Thoracic aorta (tissue), 2 donors: ENCODE measurements at places on chromosomes 3 and 15.

DNA sequence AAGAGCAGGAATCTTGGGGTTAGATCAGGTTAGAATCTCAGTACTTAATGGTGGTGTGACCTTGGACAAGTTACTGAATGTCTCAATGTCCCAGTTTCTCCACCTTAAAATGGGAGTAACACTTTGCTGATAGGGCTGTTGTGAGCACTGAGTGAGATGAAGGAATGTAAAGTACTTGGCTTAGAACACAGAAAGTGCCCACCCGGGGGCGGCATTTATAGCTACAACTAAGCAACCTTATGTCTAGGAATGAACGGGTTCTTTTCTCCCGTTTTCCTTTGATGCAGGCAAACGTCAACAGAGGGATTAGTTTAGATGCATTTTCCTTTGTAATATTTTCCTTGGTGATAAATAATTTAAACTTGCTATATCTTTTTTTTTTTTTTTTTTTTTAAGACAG lies 176.6 kb downstream of the USP13 start:
- no peak for DNase-seq

GRCh38 chr3:172029425-172030098 lies 9.8 kb upstream of the FNDC3B start:
- DNase-seq, result no peak

DNA sequence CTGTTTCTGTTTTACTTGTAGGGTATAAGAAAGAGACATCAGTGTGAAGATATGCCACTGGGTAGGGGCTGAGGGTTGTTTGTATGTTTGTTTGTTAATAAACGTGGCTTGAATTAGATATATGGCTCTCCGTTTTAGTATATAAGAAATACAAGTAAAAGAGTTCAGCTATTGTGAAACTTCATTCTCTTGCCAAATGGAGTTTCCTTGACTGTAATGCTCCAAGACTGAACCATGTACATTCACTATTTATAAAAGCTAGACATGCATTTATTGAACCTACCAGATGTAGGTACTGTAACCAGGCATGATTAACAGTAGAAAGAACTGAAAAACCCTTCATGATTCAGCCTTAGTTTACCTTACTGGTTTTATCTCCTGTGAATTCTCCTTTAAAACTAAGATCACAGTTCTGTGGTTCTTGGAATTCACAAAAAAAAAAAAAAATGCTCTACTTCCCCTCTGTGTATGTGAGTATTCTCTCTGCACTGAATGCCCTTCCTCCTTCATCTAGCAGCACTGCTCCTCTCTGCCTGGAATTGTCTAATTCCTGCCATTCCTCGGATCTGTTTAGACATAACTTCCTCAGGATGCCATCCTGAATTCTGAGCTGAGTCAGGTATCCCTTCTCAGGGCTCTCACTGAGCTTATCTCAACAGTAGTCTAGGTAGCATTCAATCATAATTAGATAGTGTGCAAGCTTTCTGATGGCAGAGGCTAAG lies 504.4 kb downstream of the FHIT start:
- DNase-seq, result no peak

DNA sequence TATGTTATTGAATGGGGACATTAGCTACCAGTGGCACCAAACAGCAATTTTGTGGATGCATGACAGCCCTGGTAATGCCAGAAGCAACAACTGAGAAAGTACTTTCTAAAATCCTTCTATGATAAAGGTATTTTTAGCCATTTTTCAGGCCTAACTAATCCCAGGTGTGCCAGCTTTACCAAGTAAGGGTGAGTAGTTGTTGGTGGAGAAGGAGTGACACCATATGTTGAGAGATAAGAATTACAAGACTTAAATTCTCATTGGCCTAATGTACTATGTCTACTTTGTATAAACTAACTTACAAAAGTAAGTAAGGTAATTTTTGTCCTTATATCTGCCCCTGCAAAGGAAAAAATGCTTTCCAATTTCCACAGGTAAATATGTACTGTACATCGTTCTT lies 4.1 kb upstream of the COX17 start:
- no peak for DNase-seq

GRCh38 chr3:188067932-188068331 lies 86.0 kb upstream of the LPP start:
- no peak for DNase-seq

DNA sequence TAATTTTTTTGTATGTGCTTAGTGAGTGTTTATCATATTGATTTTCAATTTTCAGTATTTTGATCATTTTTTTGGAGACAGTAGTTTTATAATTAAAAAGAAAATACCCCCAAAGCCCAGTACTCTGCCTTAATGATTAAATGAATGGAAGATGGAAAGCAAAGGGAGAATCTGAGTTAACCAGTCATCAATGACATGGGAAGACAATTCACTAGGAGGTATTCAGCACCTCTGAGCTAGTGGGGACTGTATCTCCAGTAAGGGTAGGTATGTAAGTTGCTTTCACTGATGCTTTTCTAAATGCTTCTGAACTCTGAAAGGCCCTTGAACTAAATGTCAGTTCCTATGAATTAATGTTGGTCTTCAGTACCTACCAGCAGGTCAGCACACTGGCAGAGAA lies 590.4 kb upstream of the DPPA4 start:
- no peak for DNase-seq

DNA sequence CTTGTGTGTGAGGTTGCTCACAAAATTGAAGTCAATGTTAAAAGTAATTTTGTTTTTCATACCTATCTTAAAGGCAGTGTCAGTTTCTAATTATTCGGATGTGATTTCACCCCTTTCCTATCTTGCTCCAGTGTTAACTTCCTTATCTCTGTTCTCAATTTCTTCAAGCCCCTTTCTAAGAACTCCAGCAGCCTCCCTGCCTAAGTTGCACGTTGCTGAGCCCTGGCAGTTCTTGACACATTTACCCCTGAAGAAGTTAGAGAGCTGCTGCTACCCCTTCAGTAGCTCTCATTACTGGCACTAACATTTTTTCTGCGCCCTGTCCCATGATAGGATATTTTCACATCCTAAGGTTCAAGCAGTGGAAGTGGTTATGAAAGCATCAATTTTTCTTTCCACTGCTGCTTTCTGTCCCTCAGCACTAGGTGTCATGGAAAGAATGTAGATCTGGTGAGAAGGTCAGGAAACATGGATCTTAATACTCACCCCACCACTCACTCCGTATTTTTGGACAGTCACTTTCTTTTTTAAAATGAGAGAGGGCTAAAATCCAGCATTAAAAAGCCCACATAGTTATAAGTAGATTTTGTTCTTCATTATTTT lies 62.9 kb downstream of the OPA1 start:
- DNase-seq, result no peak

DNA sequence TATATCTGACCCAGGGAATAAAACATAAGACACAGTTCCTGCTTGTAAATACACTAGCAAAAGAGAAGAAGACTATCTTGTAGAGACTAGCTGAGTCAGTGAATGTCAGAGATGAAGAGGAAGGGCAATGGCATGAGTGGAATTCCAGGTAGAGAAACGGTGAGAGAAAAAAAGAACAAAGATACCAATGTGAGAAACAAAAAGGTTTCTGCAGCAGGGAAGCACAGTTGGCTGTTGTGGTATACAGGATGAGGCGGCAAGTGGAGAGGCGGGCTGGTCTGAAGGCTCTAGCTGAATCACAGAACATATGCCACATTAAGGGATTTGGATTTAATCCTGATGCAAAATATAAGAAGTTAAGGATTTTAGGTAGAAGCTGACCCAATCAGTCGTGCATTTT lies 17.1 kb upstream of the TASOR start:
- no peak for DNase-seq

- no peak for DNase-seq
Measured at GRCh38 chr3:125077864-125078263, 22.1 kb upstream of the HEG1 start.

DNA sequence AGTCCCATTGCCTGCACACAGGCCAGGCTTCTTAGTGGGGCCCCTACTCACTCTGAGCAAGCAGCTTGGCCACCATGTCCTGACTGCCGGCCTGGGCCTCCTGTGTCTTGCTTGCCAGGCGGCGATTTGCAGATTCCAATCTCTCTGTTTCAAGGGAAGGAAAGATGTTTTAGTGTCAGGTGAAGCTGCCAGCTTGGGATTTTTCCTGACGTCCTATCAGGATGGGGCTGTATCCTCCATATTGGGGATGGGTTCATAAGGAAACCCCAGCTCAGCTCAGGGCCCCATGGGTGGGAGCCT lies 8.5 kb downstream of the AMOTL2 start:
- DNase-seq, result no peak

GRCh38 chr15:86624261-86625036 lies 544.8 kb downstream of the AGBL1 start:
- DNase-seq, result peak; percentile 13

GRCh38 chr3:133477487-133477886 lies 77.6 kb downstream of the BFSP2 start:
- DNase-seq, result no peak
